ENCODE measurements at places on chromosomes 6 and 20. TPM values are rescaled to one million over a fixed set of nuclear protein-coding genes. Genes with fewer than 3 reads are reported as not detected.

KHDRBS2 gene
- total RNA-seq, result not detected

VNN1 gene
- total RNA-seq, result not detected

RAB44 gene
- not detected for total RNA-seq

JPH2 gene
- total RNA-seq, result 0.20 TPM

LCA5 gene
- 2.9 TPM for total RNA-seq

HLA-DRB5 gene
- not detected for total RNA-seq

AKAP12 gene
- 133 TPM for total RNA-seq

DDO gene
- 0.39 TPM for total RNA-seq

APOM gene
- total RNA-seq, result 0.59 TPM

THBD gene
- total RNA-seq, result 15.1 TPM

CAPN11 gene
- not detected for total RNA-seq

OLIG3 gene
- not detected for total RNA-seq

ZC2HC1B gene
- total RNA-seq, result not detected

WFDC2 gene
- total RNA-seq, result not detected

GSTA1 gene
- total RNA-seq, result not detected

C6orf132 gene
- total RNA-seq, result 4.5 TPM

KCNB1 gene
- under 0.01 TPM for total RNA-seq

OR2B6 gene
- total RNA-seq, result not detected

CAGE1 gene
- total RNA-seq, result under 0.01 TPM

TRIM40 gene
- total RNA-seq, result not detected

SLC24A3 gene
- under 0.01 TPM for total RNA-seq

PRPH2 gene
- 0.78 TPM for total RNA-seq

OR2H2 gene
- total RNA-seq, result not detected

CYP39A1 gene
- 0.37 TPM for total RNA-seq

MUC22 gene
- not detected for total RNA-seq

All from subcutaneous preadipocyte (primary cell).